ENCODE measurements at places on chromosomes 4 and X.

GRCh38 chrX:27680726-27681125 lies 90.6 kb downstream of the DCAF8L2 start:
- no peak for DNase-seq

DNA sequence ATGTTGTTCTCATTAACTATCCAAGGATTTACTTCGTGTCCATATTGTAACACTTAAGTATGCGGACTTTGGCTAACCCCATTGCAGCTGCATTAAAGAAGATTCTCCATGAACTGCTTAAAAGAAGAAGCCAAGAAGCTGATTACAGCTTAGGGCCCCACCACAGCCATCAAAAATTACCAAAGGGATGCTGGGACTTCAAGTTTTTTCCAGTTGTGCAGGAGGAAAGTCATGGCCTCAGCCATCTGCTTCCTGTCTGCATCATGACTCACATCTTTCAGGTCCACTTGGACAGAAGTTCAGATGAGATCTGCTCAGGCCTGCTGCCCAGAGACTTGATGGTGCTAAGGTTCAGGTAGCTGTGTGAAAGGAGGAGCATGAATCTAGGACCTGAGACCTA lies 38.8 kb upstream of the CAPN6 start:
- no peak for DNase-seq

DNA sequence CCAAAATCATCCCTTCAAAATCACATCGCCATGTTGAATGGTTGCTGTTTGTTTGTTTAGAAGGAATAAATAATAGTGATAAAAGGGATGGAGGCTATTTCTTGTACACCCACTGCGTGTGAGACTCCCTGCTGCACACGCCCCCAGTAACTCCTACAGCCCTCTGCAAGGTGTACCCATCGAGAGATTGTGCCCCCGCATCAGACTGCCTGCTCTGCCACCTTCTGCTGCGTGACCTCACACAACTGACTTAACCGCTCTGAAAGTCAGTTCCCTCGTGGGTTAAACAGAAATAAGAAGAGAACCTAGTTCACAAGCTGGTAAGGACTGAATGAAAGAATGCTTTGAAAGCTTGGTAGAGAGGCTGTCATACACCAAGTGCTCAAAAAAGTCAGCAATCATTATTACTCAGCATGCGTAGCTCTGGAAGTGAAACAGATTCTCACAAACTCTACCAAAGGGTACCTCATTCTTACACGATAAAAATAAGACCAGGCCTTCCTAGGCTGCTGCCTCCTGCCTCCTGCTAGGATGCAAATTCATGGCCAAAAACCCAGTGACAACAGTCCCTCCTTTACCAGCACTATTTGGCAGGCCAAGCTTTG lies 147.1 kb downstream of the CPEB2 start:
- no peak for DNase-seq

DNA sequence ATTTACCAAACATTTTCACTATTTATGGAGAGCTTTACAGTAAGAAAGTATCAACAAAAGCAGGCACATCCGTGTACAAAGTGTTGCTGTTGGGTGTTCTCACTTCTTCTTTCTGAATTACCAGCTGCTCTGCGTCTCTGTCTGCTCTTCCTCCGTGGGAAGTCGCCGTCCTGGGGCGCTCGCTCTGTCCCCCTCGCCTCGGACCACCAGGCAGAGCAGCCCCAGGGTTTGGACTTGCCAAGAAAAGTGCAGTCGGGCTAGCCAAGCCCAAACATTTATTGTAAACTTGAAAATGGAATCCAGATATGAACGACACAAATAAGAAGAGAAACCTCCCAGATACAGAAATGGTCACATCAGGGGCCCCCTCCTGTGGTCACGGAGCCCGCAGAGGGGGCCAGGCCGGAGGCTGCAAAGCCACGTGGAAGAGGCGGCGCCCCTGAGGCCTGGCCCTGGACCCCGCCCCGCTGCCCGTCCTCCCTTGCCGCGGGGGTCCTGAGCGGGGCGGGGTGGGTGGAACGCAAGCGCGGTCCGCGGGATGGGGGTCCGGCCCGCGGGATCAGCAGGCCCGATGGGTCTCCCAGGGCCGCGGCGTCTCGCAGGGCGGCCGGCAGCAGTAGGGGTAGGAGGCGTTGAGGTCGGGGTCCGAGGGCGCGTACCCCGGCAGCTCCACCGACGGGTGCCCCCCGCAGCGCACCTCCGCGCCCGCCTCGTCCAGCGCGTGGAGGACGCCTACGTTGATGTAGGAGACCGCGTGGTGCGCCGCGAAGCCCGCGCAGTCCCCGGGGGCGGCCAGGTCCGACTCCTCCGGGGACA lies 1.5 kb downstream of the TMEM271 start:
- no peak for DNase-seq

- no peak for DNase-seq
These were observed 1026.9 kb upstream of the SLIT2 start for GRCh38 chr4:19224820-19225219.

Data from activated B cell treated with CpG ODN at 0.5 μM for 24 hours (primary cell).